Hematopoietic multipotent progenitor cell treated with erythropoietin and hydrocortisone succinate and interleukin-3 and kit ligand, for 6 days (in vitro differentiated cells): ENCODE measurements at places on chromosomes 4 and X.

GRCh38 chrX:35357656-35358055 is 415.1 kb downstream of the FAM47B start:
- DNase-seq: no peak

DNA sequence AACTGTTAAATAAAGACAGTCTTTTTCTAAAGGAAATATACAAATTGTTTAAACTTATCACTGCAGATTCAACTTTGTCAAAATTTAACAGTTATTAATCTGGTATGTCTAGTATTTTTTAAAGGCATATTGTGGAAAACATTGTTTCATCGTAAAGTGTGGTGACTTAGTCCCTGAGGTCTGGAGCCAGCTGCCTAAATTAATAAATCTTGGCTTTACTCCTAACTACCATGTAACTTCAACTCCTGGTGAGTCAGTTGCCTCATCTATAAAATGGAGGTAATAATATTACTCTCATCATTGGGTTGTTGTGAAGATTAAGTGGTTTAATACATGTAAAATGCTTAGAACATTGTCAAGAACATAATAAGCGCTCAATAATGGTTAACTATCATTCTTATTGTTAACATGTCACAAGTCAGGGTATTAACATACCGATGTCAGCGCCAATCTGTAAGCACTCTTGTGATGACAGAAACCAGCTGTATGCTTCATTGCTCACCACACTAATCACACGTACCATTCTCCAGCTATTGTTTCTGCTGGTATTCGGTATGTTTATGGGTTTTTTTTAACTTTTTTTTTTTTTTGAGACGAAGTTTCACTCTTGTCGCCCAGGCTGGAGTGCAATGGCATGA is 14.1 kb upstream of the SMIM43 start:
- DNase-seq: no peak

DNA sequence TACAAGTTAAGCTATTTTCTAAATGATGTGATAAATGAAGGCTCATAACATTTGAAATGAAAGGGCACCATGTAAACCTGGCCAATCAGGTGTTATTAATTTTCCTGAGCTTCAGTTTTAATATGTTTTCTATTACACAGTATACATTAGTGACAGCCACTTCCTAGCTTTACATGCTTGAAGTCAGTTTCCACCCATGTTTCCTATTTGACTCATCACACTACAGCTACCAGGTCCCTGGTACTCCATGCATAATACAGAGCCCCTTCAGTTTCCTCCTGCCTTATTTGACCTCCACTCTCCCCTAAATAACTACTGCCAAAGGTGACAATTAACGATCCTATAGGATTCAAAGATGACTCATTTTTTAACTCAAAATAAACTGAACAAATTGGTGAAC is 18.3 kb downstream of the ZNF518B start:
- no peak for DNase-seq

GRCh38 chr4:78971326-78971725 is 32.1 kb upstream of the PAQR3 start:
- no peak for DNase-seq

DNA sequence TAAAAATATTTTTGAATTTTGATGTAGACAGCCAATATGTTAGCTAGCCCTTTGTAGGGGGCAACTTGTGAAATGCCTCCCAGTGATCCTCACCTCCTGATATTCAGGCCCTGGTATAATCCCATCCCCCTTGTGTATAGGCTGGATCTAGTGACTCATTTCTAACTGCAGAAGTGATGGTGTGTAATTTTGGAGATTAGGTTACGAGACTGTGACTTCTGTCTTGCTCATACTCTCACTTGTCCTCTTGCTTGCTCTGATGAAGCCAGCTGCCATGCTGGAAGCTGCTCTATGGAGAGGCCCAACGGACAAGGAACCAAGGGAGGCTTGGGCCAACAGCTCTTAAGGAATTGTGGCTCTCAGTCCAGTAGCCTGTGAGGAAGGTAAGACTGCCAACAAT is 61.7 kb downstream of the GPR82 start:
- DNase-seq: no peak

- DNase-seq: no peak
These were observed 38.8 kb downstream of the RAB40A start for GRCh38 chrX:103480526-103480925.

DNA sequence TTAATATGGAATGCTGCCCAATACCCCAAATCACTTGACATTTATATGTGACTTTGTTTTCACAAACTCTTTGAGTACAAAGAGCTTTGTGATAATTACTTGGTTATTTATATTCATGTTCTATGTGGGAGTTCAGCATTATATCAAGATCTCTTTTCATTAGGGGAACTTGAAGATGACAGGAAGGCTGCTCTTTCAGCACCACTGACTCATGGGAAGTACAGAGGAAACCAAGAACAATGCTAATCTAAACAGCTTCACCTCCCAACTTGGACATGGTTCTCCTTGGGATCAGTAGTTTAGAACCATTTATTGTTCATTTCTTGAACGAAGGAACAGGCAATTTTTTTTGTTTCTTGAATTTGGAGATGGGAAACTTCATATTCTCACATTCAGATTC is 184.0 kb upstream of the AFF2 start:
- no peak for DNase-seq
